Muscle of leg (tissue), 16 donors: ENCODE measurements at places on chromosomes 3 and 15.

GRCh38 chr3:134276086-134276485, 25.4 kb upstream of the RYK start:
- DNase-seq: no peak
- no peak overlapping the region for H3K4me3 ChIP-seq
- no peaks in the 10 kb centered on the region for H3K27me3 ChIP-seq
- no peak overlapping the region for H3K27ac ChIP-seq
- no peaks in the 10 kb centered on the region for H3K36me3 ChIP-seq
- H3K4me1 ChIP-seq: no peaks in the 10 kb centered on the region

GRCh38 chr3:43770426-43771103, 79.8 kb downstream of the ABHD5 start:
- H3K27me3 ChIP-seq: no peaks in the 10 kb centered on the region
- H3K4me3 ChIP-seq: no peak overlapping the region
- H3K27ac ChIP-seq: no peak overlapping the region
- peaks cover 14% of the 10 kb centered on the region for H3K4me1 ChIP-seq
- DNase-seq: peak; percentile 24

GRCh38 chr15:64548235-64548634, 87.9 kb downstream of the ZNF609 start:
- H3K4me1 ChIP-seq: no peaks in the 10 kb centered on the region
- DNase-seq: no peak
- no peak overlapping the region for H3K4me3 ChIP-seq
- H3K36me3 ChIP-seq: peaks cover 3% of the 10 kb centered on the region
- H3K27ac ChIP-seq: no peak overlapping the region

GRCh38 chr3:185728630-185729336, 96.1 kb downstream of the IGF2BP2 start:
- H3K27ac ChIP-seq: no peak overlapping the region
- H3K27me3 ChIP-seq: no peaks in the 10 kb centered on the region
- no peak overlapping the region for H3K4me3 ChIP-seq
- DNase-seq: no peak

DNA sequence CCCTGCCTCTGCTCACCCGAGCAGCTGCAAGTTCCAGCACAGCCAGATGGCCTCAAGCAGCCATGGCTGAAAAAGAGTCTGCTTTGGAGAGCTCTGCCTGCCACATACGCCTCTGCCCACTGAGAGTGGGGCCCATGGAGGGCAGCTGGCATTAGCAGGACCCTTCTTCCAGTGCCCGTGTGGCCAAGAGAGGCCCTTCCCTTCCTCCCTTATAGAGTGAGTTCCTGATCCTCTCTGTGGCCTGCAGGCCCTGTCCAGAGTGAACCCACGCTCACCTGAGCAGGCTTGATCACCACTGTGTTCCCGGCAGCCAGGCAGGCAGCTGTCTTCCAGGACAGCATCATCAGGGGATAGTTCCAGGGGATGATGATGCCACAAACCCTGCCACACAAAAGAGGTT, 41.4 kb upstream of the SLC41A3 start:
- peaks cover 2% of the 10 kb centered on the region for H3K27me3 ChIP-seq
- DNase-seq: no peak
- H3K27ac ChIP-seq: no peak overlapping the region
- no peaks in the 10 kb centered on the region for H3K36me3 ChIP-seq
- no peak overlapping the region for H3K4me3 ChIP-seq
- H3K4me1 ChIP-seq: no peaks in the 10 kb centered on the region

- no peaks in the 10 kb centered on the region for H3K27me3 ChIP-seq
- no peak overlapping the region for H3K27ac ChIP-seq
- no peak overlapping the region for H3K4me3 ChIP-seq
- H3K36me3 ChIP-seq: no peaks in the 10 kb centered on the region
- DNase-seq: no peak
Measured at GRCh38 chr3:144463911-144464310, 492.3 kb downstream of the DIPK2A start.
